HFFc6 (cell line): ENCODE measurements at places on chromosomes 11 and 22.

DNA sequence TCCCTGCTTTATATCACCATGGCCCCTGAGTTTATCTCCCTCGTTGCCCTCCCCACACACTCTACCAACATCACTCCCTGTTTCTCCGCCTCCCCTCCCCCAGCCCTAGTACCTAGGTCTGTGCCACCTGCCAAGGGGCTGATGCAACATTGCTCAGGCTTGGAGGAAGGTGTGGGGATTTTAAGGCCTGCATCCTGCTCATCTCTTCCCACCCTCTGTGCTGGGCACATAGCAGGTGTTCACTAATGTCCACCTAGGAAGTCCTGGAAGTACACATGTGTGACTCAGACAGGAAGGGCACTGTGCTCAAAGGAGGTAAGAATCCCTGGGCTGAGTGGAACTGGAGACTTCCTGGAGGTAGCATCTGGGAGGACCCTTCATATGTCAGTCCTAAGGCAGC lies 37.0 kb downstream of the PDE2A start:
- no peak for DNase-seq
- H3K36me3 ChIP-seq, result no peaks in the 10 kb centered on the region
- H3K4me1 ChIP-seq, result peaks cover 3% of the 10 kb centered on the region; the same call in 1 of the 2 replicates
- no peak overlapping the region for H3K4me3 ChIP-seq

DNA sequence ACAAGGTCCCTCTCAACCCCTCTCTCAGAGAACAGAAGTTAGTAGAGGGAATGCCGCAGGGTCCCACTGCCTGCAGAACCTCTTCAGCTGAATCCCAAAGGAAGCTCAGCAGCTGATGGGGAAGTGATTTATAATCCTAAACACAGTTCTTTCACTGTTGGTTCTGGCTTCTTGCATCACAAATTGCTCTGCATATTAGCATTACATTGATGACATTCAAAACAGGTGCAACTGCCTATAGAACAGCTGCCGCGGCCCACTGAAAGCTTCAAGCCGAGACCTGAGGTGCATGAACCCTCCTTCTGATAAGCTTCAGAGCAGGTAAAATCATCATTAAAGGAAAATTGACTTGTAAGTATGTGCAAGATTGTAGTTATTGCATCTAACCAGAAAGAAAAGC lies 75.2 kb upstream of the KIRREL3 start:
- peaks cover 17% of the 10 kb centered on the region for H3K4me1 ChIP-seq
- H3K27ac ChIP-seq, result no peak overlapping the region
- H3K27me3 ChIP-seq, result peaks cover 36% of the 10 kb centered on the region
- H3K4me3 ChIP-seq, result no peak overlapping the region

- no peak overlapping the region for H3K27ac ChIP-seq
- H3K36me3 ChIP-seq, result no peaks in the 10 kb centered on the region
- H3K4me3 ChIP-seq, result no peak overlapping the region
- H3K27me3 ChIP-seq, result peaks cover 5% of the 10 kb centered on the region
- H3K4me1 ChIP-seq, result no peaks in the 10 kb centered on the region
These were observed 3.6 kb upstream of the MRPL23 start for GRCh38 chr11:1943576-1943975.

- H3K27ac ChIP-seq, result no peak overlapping the region
- H3K36me3 ChIP-seq, result no peaks in the 10 kb centered on the region
- DNase-seq, result no peak
- H3K4me1 ChIP-seq, result no peaks in the 10 kb centered on the region
- H3K27me3 ChIP-seq, result peaks cover 5% of the 10 kb centered on the region; the same call in 1 of the 2 replicates
These were observed 452.9 kb upstream of the B3GAT1 start for GRCh38 chr11:134864968-134865305.

- peak; percentile 49 for DNase-seq
- H3K4me3 ChIP-seq, result no peak overlapping the region
- H3K4me1 ChIP-seq, result peaks cover 9% of the 10 kb centered on the region
- peaks cover 18% of the 10 kb centered on the region for H3K27me3 ChIP-seq
- no peaks in the 10 kb centered on the region for H3K36me3 ChIP-seq
These were observed 39.3 kb upstream of the BSX start for GRCh38 chr11:123020968-123021367.

DNA sequence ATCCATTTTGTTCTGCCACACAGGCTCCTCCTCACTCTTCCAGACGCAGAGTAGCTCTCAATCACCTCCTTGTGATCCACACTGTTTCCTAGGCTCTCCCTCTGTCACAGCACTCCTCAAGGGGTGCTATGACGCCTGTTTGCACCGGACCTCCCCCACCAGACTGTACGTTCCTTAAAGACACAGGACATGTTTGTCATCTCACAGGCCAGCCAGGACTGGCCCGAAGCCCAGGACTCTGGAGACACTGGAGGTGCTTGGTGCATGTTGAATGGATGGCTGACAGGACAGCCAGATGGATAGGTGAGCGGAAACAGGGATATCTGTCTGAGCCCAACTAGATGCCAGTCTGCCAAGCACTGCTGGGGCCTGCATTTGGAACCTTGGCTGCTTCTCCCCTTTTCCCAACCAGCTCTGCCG lies 13.6 kb downstream of the PLA2G6 start:
- no peaks in the 10 kb centered on the region for H3K36me3 ChIP-seq
- no peak overlapping the region for H3K27ac ChIP-seq
- H3K4me3 ChIP-seq, result no peak overlapping the region
- peaks cover 31% of the 10 kb centered on the region for H3K4me1 ChIP-seq
- DNase-seq, result no peak
- H3K27me3 ChIP-seq, result no peaks in the 10 kb centered on the region; the same call in 1 of the 2 replicates

- DNase-seq, result no peak
- H3K27ac ChIP-seq, result no peak overlapping the region
- H3K4me1 ChIP-seq, result no peaks in the 10 kb centered on the region
These were observed 7.5 kb downstream of the LRFN4 start for GRCh38 chr11:66864172-66864901.

- H3K27me3 ChIP-seq, result peaks cover 2% of the 10 kb centered on the region; the same call in 1 of the 2 replicates
- H3K27ac ChIP-seq, result no peak overlapping the region
- no peak overlapping the region for H3K4me3 ChIP-seq
- H3K4me1 ChIP-seq, result no peaks in the 10 kb centered on the region
- DNase-seq, result peak; percentile 43
These were observed 8.5 kb downstream of the DCHS1 start for GRCh38 chr11:6646918-6647679.

GRCh38 chr11:12121011-12121410 lies 10.6 kb downstream of the MICAL2 start:
- H3K4me3 ChIP-seq, result no peak overlapping the region
- no peak for DNase-seq
- H3K36me3 ChIP-seq, result peaks cover 42% of the 10 kb centered on the region
- H3K27me3 ChIP-seq, result peaks cover 2% of the 10 kb centered on the region
- peak overlapping the region; percentile 69 for H3K27ac ChIP-seq

GRCh38 chr11:134647066-134647743 lies 235.2 kb upstream of the B3GAT1 start:
- H3K4me1 ChIP-seq, result no peaks in the 10 kb centered on the region
- no peak for DNase-seq
- H3K27ac ChIP-seq, result no peak overlapping the region
- no peak overlapping the region for H3K4me3 ChIP-seq

GRCh38 chr11:76397383-76397782 lies 16.3 kb downstream of the GVQW3 start:
- no peak overlapping the region for H3K27ac ChIP-seq
- no peak overlapping the region for H3K4me3 ChIP-seq
- no peak for DNase-seq
- peaks cover 12% of the 10 kb centered on the region; the same call in 1 of the 2 replicates for H3K27me3 ChIP-seq
- no peaks in the 10 kb centered on the region for H3K36me3 ChIP-seq

- no peak for DNase-seq
- H3K4me3 ChIP-seq, result no peak overlapping the region
- peaks cover 6% of the 10 kb centered on the region; the same call in 1 of the 2 replicates for H3K36me3 ChIP-seq
- H3K4me1 ChIP-seq, result no peaks in the 10 kb centered on the region
- peaks cover 2% of the 10 kb centered on the region for H3K27me3 ChIP-seq
These were observed 474.3 kb downstream of the TBC1D22A start for GRCh38 chr22:47236718-47237117.

GRCh38 chr11:75982309-75982708 lies 167.3 kb downstream of the UVRAG start:
- no peaks in the 10 kb centered on the region for H3K27me3 ChIP-seq
- H3K4me1 ChIP-seq, result peaks cover 6% of the 10 kb centered on the region
- peaks cover 14% of the 10 kb centered on the region; the same call in 1 of the 2 replicates for H3K36me3 ChIP-seq
- no peak for DNase-seq

GRCh38 chr11:106785913-106786650 lies 232.2 kb downstream of the GUCY1A2 start:
- H3K36me3 ChIP-seq, result no peaks in the 10 kb centered on the region
- no peaks in the 10 kb centered on the region for H3K4me1 ChIP-seq
- no peak overlapping the region for H3K4me3 ChIP-seq
- no peak overlapping the region for H3K27ac ChIP-seq

DNA sequence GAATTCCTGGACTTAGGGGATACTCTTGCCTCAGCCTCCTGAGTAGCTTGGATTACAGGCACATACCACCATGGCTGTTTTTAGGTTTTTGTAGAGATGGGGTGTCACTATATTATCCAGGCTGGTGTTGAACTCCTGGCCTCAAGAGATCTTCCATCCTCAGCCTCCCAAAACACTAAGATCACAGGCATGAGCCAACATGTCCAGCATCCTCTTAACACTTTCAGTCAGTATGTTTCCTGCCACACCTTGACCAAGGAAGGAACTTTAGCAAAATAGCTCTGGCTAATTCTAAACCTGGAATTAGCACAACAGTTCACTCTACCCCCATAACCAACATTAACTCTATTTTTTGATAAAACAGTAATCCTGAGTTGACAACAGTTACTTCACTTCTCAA lies 27.2 kb upstream of the DNAJB7 start:
- no peaks in the 10 kb centered on the region for H3K27me3 ChIP-seq
- H3K27ac ChIP-seq, result 0 out of 2 replicates have a peak overlapping the region, but pooled peaks have one; percentile 11
- no peak overlapping the region for H3K4me3 ChIP-seq
- no peak for DNase-seq
- peaks cover 13% of the 10 kb centered on the region for H3K36me3 ChIP-seq
- peaks cover 5% of the 10 kb centered on the region; the same call in 1 of the 2 replicates for H3K4me1 ChIP-seq

GRCh38 chr11:10856689-10857458 lies 979 bp downstream of the ZBED5 start:
- H3K27ac ChIP-seq, result peak overlapping the region; percentile 99
- H3K36me3 ChIP-seq, result peaks cover 37% of the 10 kb centered on the region
- peak overlapping the region; percentile 99 for H3K4me3 ChIP-seq
- peaks cover 29% of the 10 kb centered on the region for H3K4me1 ChIP-seq
- peaks cover 5% of the 10 kb centered on the region; the same call in 1 of the 2 replicates for H3K27me3 ChIP-seq

DNA sequence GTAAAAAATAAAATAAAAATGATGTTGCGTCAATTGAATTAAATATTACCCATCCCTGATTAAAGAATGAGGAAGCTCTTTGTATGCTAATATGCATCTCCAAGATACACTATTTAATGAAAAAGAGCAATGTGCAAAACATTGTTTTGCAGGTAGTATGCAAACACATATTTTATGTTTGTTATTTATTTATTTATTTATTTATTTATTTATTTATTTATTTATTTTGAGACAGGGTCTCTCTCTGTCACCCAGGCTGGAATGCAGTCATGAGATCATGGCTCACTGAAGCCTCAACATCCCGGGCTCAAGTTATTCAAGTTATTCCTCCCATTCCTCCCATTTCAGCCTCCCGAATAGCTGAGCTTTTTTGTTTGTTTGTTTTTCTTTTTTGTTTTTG lies 7.2 kb upstream of the CHST1 start:
- no peak overlapping the region for H3K4me3 ChIP-seq
- no peaks in the 10 kb centered on the region for H3K4me1 ChIP-seq
- peaks cover 42% of the 10 kb centered on the region for H3K27me3 ChIP-seq
- no peaks in the 10 kb centered on the region for H3K36me3 ChIP-seq

GRCh38 chr11:88157370-88157769 lies 17.9 kb downstream of the RAB38 start:
- H3K27me3 ChIP-seq, result 0 out of 2 replicates have a peak, but pooled peaks cover 1% of the 10 kb centered on the region
- H3K4me1 ChIP-seq, result peaks cover 12% of the 10 kb centered on the region; the same call in 1 of the 2 replicates
- H3K36me3 ChIP-seq, result no peaks in the 10 kb centered on the region
- no peak overlapping the region for H3K4me3 ChIP-seq
- H3K27ac ChIP-seq, result no peak overlapping the region

GRCh38 chr22:39176714-39177455 lies 24.4 kb upstream of the CBX7 start:
- peak overlapping the region; percentile 66 for H3K27ac ChIP-seq
- no peaks in the 10 kb centered on the region; the same call in 1 of the 2 replicates for H3K36me3 ChIP-seq
- H3K4me3 ChIP-seq, result no peak overlapping the region
- no peak for DNase-seq
- no peaks in the 10 kb centered on the region for H3K27me3 ChIP-seq
